ENCODE measurements at places on chromosomes 2 and 18. TPM values are rescaled to one million over a fixed set of nuclear protein-coding genes. Genes with fewer than 3 reads are reported as not detected.

- DNase-seq: no peak
Measured at GRCh38 chr18:7817575-7818230, 250.6 kb downstream of the PTPRM start.

DNA sequence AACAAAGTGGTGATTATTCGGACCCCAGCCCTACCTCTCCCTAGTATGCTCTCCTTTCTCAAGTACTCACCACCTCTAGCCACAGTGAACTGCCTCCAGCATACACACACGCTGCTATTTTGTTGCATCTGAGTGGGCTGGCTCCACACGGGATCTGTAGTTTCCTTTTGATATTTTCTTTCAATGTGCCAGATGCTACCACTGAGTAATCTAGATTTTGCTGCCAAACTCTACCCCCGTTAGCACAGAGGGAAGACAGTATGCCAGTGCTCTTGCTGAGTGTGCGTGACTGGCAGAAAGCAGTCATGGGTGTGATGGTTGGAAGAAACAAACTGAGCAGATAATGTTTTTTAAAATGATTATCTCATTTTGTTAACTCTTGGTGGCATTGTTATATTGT lies 11.6 kb downstream of the CFLAR start:
- DNase-seq: no peak

DNA sequence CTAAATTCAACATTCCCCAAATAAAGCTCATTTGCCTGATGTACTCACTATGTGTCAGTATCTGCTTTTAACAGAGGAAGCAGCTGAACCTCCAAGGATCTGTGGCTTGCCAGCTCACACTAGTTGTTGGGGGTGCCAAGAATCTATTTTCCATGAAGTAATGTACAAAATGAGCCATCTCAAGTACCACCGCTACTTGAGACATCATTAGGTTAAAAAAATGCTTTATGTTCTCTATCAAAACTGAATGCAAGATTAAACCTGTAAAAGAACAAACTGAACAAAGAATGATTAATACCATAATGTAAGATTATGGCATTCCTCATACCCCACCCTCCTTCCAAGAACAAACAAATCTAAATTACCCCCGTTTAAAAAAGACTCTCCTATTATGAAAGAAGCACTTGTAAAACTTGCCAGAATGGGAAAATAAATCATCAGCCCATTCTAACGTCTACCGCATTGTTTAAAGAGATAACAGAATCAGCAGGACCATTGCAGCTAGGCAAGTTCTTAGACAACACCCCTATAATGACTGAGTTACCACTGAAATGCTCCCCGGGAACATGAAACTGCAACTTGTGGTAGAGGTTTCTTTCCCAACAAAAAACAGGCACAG lies 471.6 kb downstream of the DLGAP1 start:
- no peak for DNase-seq

GALNT5 gene
- 2.0 TPM for total RNA-seq

- peak; percentile 56 for DNase-seq
Measured at GRCh38 chr2:121810959-121811853, 55.8 kb downstream of the TSN start.

RUFY4 gene
- total RNA-seq: not detected

DLX2 gene
- not detected for total RNA-seq

- no peak for DNase-seq
Measured at GRCh38 chr2:13917958-13918357, 714.6 kb upstream of the LRATD1 start.

GRCh38 chr2:218319813-218320365 lies 27.6 kb upstream of the TMBIM1 start:
- no peak for DNase-seq

GRCh38 chr2:12321886-12322285 lies 394.9 kb upstream of the TRIB2 start:
- DNase-seq: no peak

EVX2 gene
- total RNA-seq: not detected

DNA sequence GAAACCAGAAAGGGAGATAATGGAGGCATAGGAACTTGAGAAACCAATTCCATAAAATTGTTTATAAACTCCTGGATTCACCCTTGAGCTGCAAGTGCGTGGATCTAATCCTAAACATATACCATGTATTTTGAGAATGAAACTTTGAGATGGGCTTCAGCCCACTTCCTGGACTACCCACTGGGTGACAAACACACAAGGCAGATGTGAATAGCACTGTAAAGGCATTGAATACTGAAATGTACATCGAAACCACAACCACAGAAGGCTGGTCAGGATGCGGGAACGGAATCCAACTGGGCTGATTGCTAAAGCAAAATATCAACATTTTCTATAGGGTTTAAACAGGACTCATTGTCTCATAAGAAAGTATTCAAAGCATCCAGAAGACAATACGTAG lies 228.5 kb upstream of the ZEB2 start:
- DNase-seq: no peak

ILKAP gene
- 38.3 TPM for total RNA-seq

DNA sequence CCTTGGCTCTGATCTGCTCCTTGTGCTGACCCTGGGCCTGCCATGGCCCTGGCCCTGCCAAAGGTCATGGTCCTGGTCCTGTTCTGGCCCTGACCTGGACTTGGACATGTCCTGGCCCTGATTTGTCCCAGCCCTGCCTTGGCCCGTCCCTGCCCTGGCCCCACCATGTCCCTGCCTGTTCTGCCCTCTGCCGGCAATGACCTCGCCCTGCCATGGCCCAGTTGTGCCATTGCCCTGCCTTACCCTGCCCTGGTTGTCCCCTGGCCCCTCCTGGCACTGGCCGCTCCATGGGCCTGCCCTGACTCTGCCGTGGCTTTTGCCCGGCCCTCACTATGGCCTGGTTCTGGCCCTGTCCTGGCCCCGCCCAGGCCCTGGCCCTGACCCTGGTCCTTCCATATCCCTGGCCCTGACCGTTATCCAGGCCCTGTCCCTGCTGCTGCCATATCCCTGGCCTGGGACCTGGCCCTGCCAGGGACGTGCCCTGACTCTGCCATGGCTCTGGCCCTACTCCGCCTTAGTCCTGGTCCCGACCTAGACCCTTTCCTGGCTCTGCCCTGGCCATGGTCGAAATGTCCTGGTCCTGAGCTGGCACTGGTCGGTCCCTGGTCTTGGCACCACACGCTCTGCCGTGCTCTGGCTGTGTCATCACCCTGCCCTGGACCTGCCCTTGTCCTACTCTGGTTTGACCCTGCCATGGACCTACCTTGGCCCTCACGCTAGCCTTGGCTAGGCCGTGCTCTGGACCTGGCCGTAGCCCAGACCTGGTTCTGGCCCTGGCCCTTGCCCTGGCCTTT lies 6.8 kb upstream of the ANKRD62 start:
- no peak for DNase-seq

DNA sequence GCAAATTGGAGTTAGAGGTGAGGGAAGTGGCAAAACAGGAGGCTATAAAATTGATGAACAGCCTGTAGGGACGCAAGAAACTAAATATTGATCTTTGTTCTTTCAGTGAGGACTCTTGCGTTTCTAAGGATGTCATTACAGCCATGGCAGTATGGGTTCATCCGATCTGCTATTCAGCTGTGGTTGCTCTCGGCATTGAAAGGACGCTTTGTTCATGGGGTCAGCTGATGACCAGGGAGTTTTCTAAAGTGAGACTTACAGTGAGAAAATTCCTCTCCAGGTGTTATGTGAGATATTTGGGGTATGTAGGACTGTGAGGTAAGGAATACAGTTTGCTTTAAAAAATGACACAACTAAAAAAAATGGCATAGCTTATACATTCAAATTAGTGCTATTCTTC lies 52.7 kb upstream of the PELI1 start:
- DNase-seq: no peak

DNA sequence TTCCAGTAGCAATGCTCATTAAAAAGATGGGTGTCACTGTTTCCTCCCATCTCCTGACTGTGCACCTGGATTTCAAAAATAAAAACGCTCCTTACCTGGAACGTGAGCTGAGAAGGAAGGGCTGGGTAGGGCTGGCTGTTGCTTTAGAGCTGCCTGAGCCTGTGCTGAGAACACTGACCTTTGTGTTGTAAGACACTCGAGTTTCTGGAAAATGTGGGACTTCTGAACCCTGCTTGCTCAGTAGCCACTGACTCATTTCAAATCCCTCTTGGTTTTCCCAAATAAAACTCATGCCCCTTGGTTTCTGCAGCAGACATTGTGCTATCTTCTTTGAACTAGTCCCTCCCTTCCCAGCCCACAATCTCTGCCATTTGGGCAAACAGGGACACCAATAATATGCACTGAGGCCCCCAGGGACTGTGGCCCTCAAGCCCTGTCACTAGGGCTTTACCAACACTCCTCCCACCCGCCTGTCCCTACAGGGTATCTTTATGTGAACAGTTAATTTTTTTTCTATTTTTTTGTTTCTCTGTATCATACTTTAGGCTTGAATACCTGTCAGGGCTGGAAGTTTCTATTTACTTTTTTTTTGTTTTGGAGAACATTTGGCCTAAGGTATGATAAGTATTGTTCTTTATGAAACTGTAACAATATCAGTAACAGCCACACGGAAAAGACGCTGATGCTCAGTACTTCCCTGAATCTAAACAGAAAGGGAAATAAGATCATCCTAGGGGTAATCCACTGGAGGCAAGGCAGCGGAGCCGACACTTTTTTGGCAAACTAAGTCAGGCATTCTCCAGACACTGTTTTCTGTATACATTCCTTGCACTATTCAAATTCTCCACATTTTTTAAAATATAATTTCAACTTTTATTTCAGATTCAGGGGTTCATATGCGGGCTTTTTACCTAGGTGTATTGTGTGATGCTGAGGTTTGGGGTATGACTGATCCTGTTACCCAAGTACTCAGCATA lies 280.2 kb downstream of the STK39 start:
- no peak for DNase-seq

- no peak for DNase-seq
Measured at GRCh38 chr2:68089961-68090360, 27.2 kb upstream of the C1D start.

DNA sequence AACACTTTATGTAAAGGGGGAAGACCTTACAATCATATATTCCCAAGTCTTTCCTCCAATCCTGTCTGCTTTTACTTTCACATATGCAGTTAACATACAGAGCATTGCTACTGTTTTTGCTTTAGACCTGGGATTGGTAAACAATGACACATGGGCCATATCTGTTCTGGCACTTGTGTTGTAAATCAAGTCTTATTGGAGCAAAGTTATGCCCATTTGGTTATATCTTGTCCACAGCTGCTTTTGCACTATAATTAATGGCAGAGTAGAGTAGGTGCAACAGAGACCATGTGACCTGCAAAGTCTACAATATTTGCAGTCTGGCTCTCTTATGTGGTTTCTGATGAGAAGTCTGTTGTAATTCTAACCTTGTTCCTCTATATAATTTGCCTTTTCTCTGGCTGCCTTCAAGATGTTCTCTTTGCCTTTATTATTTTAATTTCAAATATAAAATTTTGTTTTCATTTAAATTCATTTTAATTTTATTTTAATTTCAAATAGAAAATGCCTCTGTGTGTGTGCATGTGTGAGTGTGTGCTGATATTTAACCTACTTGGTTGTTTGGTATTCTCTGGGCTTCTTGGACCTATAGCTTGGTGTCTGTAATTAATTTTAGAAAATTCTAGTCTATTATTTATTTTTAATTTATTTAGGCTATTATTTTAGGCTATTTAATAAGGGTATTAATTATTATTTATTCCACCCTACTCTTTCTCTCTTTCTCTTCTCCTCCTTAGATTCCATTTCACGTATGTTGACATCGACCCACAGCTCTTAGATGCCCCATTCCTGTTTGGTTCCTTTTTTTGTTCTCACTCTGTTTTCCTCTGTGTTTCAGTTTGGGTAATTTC lies 16.8 kb upstream of the LPIN1 start:
- DNase-seq: no peak

GRCh38 chr2:86234563-86235131 lies 35.4 kb downstream of the MRPL35 start:
- DNase-seq: no peak

DNA sequence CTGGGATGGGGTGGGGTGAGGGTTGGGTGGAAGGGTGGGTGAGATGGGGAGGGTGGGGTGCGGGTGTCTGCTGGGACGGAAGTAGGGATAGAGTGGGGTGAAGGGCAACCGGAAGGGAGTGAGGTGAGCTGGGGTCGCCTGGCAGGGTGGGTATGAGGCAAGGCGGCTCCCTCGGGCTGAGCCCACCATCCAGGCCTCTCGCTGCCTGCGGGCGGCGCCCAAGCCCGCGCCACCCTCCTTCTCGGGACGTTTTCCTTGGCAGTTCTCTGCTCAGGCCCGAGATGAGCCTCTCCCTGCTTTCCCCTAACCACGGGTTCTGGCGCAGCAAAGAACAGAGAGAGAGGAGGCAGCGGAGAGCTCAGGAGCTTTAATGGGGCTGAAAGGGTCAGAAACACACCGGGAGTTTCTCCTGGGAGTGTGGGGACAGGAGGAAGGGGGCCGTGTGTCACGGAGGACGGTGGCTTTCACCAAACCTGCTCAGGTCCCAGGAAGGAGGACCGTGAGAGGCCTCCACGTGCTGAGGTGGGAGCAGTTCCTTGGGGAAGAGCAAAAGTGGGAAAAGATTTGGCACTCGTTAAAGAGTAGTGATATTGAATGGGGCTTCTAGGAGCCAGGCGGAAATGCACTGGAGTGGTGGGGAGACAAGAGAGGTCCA lies 4.1 kb downstream of the FEV start:
- no peak for DNase-seq

DNA sequence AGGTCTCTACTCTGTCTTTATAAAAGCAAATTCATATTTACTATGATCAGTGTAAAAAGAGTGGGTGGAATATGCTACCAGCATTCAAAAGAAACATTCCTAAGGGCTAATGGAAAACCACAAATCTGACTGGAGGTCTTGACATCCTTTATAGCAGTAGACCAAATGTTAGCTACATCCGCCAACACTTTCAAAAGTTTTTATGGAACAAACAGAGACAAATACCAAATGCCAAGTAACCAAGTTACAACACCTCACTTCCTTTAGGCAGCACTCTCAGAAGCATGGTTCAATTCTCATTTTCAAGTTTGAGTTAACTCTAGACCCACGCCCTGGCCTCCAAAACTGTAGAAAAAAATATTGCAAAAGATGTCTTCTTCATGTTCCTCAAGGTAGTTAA lies 78.3 kb upstream of the SETBP1 start:
- no peak for DNase-seq

GRCh38 chr2:33081691-33082090 lies 134.9 kb downstream of the LTBP1 start:
- no peak for DNase-seq

TM4SF20 gene
- total RNA-seq: not detected

GRCh38 chr18:77702686-77703085 lies 453.0 kb downstream of the GALR1 start:
- DNase-seq: no peak

SCN9A gene
- 3.5 TPM for total RNA-seq

- no peak for DNase-seq
Measured at GRCh38 chr2:31232586-31232985, 1.4 kb upstream of the EHD3 start.

DNA sequence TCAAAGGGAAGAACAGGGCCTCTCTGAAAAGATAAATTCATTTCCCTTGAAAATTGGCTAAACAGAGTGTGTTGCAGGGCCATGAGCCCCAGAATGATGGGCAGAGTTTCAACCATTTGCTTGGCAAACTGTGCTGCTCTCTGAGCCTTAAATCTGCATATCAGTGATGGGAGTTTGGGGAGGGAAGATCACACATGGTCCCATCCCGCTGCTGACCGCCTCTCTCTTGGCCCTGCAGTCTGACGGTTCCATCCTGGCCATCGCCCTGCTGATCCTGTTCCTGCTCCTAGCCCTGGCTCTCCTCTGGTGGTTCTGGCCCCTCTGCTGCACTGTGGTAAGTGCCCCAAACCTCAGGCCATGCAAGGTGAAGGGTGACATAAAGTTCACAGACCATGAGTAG lies 139.0 kb downstream of the ANTXR1 start:
- no peak for DNase-seq

FOXI3 gene
- total RNA-seq: not detected
